ENCODE measurements at places on chromosomes 3 and 15.

GRCh38 chr3:28347374-28348264 lies 902 bp upstream of the ZCWPW2 start:
- no peak for DNase-seq

GRCh38 chr3:99872923-99873254 lies 55.2 kb downstream of the CMSS1 start:
- no peak for DNase-seq

GRCh38 chr3:179166561-179167201 lies 18.5 kb downstream of the PIK3CA start:
- peak; percentile 33 for DNase-seq

GRCh38 chr3:7977245-7978086 lies 524.2 kb upstream of the LMCD1 start:
- no peak for DNase-seq

- DNase-seq, result no peak
Observed at GRCh38 chr3:169094204-169094603, 569.3 kb downstream of the MECOM start.

- no peak for DNase-seq
Observed at GRCh38 chr3:115548611-115549010, 74.7 kb upstream of the GAP43 start.

GRCh38 chr15:73589766-73590165 lies 43.4 kb downstream of the NPTN start:
- no peak for DNase-seq

- no peak for DNase-seq
Observed at GRCh38 chr3:172624999-172625398, 85.9 kb downstream of the NCEH1 start.

Measured in RPMI8226 (cell line).